ENCODE measurements at places on chromosomes 6 and 20.
A peak's percentile ranks its signal among the peaks of the same experiment; 100 is the strongest.

- no peak for DNase-seq
These were observed 185.3 kb downstream of the PKHD1 start for GRCh38 chr6:51901766-51902764.

DNA sequence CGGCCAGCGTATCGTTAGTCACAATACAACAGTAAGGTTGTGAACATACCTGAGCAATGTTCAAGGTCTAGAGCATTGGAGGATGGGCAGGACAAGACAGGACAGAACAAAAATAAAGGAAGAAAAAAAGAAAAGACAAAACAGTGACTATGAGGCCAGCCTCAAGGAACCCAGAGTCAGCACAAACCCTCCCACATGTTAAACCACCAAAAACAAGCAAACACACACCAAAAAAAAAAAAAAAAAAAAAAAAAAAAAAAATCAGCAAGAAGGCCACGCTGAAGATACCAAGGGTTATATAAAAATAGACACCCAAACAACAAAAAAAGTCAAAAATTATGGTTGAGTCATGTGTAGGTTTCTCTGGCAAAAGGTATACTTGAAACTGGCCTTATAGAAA lies 12.8 kb downstream of the MED23 start:
- no peak for DNase-seq

DNA sequence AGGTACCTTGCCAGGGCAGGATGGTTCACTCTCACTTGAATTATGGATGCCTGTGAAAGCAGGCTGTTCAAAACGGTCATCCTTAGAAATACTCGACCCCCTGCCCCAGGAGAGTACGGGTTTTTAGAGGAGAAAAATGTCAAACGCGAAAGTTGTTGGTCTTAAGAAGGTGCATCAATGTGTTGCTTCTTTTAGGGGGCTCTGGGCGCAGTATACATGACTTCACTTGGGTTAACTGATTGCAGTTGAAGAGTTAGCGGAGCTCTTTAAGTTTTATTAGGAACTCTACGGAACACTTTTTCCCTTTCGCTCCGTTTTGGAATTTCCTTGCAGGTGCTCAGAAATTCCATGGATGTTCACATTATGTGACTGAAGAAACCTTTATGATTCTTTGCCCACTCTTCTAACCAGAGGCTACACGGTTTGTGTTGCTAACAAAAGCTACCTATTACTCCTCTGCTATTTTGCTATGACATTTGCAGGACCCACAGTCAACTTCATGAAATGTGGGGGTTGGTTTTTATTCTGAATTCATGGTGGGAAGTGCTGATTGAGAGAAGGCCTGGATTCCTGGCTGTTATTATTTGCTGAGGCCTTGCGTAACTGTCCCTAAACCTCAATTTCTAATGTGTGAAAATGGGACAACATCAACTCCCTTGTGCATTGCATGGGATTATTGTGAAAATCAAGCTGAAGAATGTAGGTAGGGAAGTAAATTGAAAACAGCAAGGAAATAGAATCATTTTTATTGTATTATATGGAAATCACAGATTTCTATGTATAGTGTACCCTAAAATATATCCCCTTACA lies 845 bp downstream of the ENPP1 start:
- no peak for DNase-seq

- no peak for DNase-seq
These were observed 31.2 kb downstream of the SLC9A8 start for GRCh38 chr20:49843770-49844380.

GRCh38 chr6:151340219-151340978 lies 51.0 kb downstream of the ZBTB2 start:
- DNase-seq: no peak

- DNase-seq: no peak
These were observed 1.6 kb downstream of the DSP start for GRCh38 chr6:7542874-7543624.

- no peak for DNase-seq
These were observed 7.3 kb upstream of the TGM2 start for GRCh38 chr20:38172408-38172807.

GRCh38 chr20:5024982-5025381 lies 23.7 kb upstream of the SLC23A2 start:
- no peak for DNase-seq

- DNase-seq: no peak
These were observed 59.0 kb downstream of the SGK1 start for GRCh38 chr6:134258849-134259306.

DNA sequence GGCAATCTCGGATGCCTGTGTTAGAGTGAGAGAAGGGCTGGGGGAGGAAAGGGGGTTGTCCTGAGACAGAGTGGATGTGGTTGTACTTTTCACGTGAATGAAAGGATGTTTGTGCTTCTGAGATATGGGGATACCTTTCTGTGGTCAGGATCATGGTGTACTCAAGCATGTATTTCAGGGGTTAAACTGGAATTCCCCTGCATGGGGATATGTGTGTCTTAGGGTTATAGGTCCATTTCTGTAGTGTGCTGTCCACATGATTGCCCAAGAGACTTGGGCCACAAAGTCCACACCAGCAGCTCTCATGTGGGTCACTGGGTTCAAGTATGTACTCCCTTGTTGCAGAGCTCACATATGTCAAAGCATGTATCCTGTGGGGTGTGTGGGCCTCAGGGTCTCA lies 10.5 kb downstream of the SYNGAP1 start:
- peak; percentile 51 for DNase-seq

GRCh38 chr20:43341511-43341910 lies 116.2 kb upstream of the SRSF6 start:
- DNase-seq: no peak

- no peak for DNase-seq
These were observed 28.9 kb downstream of the CNKSR3 start for GRCh38 chr6:154481521-154482013.

DNA sequence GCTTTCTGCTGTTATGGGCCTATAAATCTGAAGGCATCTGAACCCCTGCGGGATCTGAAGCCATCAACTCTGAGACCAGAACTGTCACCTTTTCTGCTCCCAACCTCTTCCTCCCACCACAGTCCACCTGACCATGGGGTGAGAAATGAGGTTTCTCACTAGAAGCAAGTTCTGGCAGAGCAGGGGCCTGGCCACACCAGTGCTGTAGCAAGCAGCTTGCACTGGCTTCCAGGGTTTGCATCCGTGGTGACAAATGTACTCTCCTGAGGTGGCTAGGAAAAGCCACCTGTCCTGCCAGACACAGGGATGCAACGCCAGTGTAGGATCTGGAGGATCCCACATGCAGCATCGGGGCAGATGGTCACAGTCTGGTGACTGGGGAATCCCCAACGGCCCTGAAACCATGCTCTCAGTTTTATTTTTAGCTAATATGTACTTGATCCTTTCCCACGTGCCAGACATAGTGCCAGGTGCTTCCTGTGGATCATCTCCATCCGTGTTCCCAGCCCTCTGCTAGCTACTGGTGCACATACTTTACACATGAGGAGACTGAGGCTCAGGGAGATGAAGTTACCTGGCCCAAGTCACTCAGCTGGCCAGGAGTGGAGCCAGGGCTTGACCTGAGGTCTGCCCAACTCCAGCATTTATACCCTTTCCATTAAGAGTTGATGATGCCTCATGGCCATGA lies 122.1 kb upstream of the SPACA1 start:
- peak; percentile 50 for DNase-seq

DNA sequence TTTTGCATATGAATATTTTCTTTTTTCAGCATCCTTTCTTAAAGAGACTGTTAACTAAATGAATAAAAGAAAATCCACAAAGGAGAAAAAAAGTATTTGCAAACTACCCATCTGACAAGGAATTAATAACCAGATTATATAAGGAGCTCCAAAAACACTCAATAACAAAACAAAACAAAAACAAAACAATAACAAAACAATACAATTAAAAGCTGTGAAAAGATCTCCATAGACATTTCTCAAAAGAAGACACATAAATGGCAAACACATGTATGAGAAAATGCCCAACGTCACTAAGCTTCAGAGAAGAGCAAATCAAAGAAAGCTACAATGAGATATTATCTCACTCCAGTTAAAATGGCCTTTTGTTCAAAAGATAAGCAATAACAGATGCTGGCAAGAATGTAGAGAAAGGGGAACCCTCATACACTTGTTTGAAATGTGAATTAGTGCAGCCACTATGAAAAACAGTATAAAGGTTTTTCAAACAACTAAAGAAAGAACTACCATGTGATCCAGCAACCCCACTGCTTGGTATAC lies 1310.0 kb upstream of the EYS start:
- DNase-seq: no peak

DNA sequence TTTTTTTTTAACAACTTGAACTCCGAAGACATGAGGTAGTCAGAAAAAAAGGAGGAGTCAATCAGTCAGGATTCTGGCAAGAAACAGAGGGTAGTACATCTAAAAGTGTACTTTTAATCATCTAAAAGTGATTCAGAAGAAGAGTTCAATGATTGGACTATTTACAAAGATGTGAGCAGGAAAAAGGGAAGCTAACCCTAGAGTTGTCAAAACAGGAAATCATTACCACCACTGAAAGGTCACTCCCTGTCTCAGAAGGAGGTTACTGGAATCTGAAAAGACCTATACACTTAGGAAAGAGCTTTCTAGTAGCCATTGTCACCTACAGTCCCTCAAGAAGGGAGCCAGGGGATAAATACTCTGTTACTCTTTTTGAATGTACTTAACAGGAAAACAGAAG lies 16.7 kb upstream of the LMBRD1 start:
- DNase-seq: peak; percentile 28

DNA sequence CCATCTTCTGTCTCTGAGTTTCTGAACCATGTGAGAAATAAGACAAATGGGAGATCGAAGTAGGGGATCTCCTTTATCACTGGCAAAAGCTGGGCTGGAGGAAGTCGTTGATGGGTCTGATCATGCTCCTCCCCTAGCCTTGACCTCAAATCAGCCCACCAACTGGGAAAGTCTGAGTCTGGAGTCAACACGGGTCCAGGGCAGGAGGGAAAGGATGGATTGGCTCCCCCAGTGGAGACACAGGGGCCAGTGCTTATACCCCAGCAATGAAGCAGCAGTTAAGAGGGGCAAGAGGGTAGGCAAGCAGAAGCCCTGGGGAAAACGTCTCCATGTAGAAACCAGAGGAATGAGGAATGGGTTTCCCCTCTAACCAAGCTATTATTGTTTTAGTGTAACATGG lies 152.6 kb downstream of the TBC1D7 start:
- no peak for DNase-seq

DNA sequence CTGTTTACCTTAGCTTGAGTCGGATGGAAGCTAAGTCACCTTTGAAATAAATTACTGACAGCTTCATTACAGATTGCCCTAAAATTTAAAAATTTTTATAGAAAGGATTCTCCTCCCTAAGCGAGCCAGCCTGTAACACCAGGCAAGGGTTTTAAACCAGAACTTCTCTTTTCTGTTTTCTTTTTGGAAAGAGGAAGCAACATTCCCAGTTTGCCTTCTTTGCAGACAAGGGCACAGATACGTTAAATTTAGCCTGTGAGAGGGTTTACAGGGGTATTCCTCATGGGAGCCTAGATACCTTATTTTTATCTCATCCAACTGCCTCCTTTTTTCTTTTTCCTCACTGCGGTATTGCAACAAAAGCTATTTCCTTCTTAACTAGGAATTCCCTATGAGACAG lies 45.0 kb downstream of the GNAS start:
- DNase-seq: no peak

DNA sequence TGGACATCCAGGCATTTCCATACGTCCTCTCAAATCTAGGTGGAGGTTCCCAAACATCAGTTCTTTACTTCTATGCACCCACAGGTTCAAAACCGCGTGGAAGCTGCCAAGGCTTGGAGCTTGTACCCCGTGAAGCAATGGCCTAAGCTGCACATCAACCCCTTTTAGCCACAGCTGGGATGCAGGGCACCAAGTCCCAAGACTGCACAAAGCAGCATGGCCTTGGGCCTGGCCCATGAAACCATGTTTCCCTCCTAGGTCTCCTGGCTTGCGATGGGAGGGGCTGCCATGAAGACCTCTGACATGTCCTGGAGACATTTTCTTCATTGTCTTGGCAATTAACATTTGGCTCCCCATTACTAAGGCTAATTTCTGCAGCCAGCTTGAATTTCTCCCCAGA lies 88.9 kb upstream of the CBLN4 start:
- no peak for DNase-seq

- DNase-seq: no peak
These were observed 2.0 kb downstream of the UNC93A start for GRCh38 chr6:167293088-167293589.

DNA sequence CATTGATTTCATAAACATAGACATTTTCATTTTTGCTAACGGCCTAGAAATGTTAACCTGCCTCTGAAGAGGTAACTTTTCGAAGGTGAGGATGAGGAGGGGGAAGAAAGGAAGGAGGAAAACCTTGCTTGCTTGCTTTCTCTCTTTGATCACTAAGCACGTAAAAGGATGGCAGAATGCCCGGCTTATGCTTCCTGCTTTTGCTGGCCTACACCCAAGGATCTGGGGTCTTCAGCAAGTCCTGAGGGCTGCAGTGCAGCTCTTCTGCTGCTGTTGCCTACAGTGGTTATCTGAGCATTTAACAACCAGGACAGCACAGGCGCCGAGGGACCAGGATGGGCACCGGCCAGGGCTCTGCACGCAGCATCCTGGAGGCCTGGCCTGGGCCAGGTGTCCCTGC lies 150.8 kb upstream of the TAB2 start:
- no peak for DNase-seq

GRCh38 chr6:119510246-119510645 lies 160.7 kb upstream of the MAN1A1 start:
- no peak for DNase-seq

DNA sequence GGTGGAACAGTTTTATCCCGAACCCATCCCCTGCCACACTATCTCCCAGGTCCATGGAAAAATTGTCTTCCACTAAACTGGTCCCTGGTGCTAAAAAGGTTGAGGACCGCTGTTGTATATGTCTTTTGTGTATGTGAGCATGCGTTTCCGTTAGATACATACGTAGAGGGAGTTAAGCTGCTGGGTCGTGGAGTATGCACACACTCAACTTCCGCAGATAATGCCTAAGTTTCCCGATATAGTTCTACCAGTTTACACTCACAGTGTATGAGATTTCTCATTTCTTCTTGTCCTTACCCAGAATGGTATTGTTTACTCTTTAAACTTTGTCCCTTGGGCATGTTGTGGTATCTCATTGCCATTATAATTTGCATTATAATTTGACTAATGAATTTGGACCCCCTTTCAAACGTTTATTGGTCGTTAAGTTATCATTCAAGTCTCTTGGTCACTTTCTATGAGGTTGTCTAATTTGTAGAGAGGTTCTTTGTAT lies 50.5 kb upstream of the SCAF8 start:
- DNase-seq: no peak

DNA sequence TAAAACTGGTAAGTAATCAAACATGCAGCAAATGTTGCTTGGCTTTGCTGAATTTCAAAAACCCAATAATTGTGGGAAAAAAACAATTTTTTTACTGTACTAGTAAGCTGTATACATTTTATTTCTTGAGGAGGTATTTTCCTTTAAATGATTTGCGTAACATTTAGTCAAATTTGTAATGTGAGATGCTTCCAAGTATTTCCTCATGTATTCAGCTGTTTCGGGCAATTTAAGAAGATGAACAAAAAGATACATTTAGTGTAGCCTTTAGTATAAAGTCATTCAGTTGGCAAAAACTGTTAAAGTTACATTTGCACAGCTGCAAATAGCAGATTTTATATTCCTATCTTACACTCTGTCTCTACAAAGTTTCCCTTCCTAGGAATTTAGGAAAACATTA lies 186.1 kb upstream of the SCGN start:
- DNase-seq: no peak

All from CD4-positive, alpha-beta T cell treated with Interferon alpha-2 for 1 hour (primary cell).